ENCODE measurements at places on chromosomes 3 and 15. TPM values are rescaled to one million over a fixed set of nuclear protein-coding genes. Genes with fewer than 3 reads are reported as not detected.

The LEKR1 gene
- 0.18 TPM for total RNA-seq

GRCh38 chr3:50517721-50518206 is 14.3 kb upstream of the CACNA2D2 start:
- no peak overlapping the region for H3K27ac ChIP-seq
- H3K4me3 ChIP-seq: no peak overlapping the region
- no peaks in the 10 kb centered on the region for H3K36me3 ChIP-seq
- H3K27me3 ChIP-seq: peaks cover 12% of the 10 kb centered on the region
- H3K4me1 ChIP-seq: peaks cover 15% of the 10 kb centered on the region

GRCh38 chr15:51737522-51738305 is at the start of gene LYSMD2:
LYSMD2 (minus strand) TSS chr15:51737655; CDS start chr15:51737622, 33 bp downstream.
- H3K27ac ChIP-seq: peak within 1 kb of the TSS; percentile 68
- H3K4me3 ChIP-seq: peak within 1 kb of the TSS; percentile 93

DNA sequence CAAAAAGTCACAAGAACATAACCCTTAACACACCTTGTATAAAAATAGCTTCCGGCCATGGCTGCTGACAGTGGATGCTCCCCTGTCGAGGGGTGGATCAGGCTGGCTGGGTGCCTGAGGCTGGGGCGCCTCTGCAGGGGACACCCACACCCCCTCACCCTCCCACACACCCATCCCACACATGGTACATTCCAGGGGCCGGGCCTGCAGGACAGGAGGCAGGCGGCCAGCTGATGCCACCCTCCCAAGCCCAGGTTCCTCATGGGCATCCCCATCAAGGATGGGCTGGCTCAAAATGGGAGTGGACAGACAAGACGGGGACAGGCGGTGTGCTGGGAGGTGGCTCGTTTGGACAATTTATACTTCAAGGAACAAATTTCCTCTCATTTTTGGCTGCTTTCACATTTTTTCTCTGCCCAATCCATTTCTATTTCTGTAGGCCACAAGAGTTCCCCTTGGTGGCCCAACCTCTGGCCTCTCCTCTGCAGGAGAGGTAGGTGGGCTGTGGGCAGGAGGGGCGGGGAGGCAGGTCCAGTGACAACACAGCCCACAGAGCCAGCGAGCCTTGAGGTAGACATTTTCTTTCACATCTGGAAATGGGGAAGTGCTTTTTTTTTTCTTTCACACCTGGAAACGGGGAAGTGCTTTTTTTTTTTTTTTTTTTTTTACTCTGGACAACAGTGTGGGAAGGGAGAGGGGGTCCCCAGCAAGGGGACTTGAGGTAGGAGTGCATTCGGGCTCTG is 23.3 kb downstream of the RNU5B-1 start:
- H3K27ac ChIP-seq: no peak overlapping the region
- H3K36me3 ChIP-seq: peaks cover 35% of the 10 kb centered on the region
- peak overlapping the region; percentile 81 for H3K4me3 ChIP-seq
- peaks cover 18% of the 10 kb centered on the region for H3K4me1 ChIP-seq

Measured in endothelial cell (in vitro differentiated cells).